Lung microvascular endothelial cell (primary cell): ENCODE measurements at places on chromosomes 16 and 17.
A peak's percentile ranks its signal among the peaks of the same experiment; 100 is the strongest.

- no peak for DNase-seq
Observed at GRCh38 chr16:54934481-54935265, 4.0 kb downstream of the IRX5 start.

DNA sequence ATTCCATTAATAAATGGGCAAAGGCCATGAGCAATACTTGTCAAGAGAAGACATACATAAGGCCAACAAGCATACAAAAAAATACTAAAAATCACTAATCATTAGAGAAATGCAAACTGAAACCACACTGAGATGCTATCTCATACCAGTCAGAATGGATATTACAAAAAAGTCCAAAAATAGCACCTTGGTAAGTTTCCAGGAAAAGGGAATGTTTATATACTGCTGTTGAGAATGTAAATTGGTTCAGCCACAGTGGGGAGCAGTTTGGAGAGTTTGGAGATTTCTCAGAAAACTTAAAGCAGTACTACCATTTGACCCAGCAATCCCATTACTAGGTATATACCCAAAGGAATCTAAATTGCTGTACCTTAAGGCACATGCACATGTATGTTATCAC, 467.7 kb downstream of the CDH11 start:
- DNase-seq = no peak

GRCh38 chr17:29250666-29251065, 4.0 kb downstream of the CRYBA1 start:
- DNase-seq = no peak

DNA sequence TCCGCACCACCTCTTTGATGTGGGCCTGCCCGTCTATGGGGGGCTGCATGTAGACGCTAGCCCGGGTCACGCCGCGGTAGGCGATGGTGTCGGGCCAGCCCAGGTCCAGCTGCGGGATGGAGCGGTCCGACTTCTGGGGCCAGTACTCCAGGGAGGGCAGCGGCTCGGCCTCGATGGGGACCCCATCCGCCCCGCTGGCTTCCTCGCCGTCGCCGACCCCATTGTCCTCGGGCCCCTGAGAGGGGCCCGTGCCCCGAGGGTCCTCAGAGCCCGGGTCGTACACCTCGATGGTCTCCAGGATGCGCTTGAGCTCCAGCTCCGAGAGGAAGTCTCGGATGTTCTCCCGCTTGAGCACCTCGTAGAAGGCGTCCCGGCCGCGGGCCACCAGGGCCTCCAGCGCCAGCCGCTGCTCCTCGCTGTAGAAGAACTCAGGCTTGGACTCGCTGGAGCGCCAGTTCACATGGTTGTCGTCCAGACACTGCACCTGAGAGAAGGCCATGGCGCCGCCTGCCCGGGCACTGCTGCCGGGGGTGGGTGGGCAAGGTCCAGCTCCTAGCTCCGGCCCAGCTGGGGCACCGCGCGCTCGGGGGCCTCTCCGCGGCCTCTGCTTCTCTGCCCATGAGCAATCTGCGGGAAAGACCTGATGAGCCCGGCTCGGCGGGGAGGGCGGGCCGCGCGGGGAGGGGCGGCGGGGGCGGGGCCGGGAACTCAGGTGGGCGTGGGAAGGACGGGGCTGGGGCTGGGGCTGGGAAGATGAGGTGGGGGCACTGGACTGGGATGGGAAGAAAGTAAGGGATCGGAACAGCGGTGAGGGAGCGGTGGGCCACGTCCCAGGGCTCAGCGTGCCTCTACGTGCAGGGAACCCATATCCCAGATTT, 782 bp downstream of the FAM83G start:
- peak; percentile 38 for DNase-seq

- no peak for DNase-seq
Observed at GRCh38 chr16:68517606-68518166, 21.4 kb upstream of the ZFP90 start.

DNA sequence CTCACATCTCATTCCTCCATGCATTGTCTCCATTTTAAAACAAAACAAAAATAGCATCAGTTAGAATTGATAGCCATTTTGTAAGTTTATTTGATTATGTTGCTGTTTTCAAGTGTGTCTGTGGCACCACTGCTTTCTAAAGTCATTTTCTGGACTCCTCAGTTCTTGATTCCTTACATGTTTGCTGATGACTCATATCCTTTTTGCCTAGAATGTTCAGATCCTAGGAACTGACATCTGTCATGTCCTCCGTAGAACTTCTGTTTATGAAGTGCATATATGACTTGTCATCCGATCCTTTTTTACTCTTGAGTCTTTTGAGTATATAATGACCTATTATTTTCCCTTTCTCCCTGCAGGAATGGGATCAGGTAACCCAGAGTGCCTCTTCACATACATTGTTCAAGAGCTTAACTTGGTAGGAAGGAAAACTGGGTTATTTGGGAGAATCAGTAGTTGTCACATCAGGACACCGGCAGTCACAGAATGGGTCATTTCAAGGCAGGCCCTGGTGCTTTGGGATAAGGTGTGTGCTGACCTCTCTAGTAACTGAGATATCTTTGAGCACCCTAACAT, 69.2 kb downstream of the MAP2K4 start:
- peak; percentile 1 for DNase-seq

GRCh38 chr17:78873519-78874340, 29.3 kb downstream of the CEP295NL start:
- peak; percentile 67 for DNase-seq

DNA sequence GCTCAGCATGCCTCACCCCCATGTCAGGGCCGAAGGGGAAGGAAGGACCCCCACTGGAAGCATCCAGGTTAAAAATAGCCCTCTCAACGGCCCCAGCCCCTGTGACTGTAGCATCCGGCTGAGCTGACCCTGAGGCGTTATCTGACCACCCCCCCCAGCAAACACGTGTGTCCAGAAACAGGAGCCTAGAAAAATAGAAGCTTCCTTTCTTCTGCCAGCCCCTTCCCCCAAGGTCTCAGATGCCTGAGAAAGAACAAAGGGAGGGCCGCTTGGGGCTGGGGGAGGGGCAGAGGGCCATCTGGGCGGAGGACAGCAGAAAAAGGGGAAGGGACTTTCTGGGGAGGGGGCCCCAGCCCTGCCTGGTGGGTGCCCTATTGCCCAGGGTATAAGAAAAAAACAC, 55.8 kb downstream of the ACTG1 start:
- peak; percentile 33 for DNase-seq

- no peak for DNase-seq
Observed at GRCh38 chr17:27415120-27415795, 41.0 kb upstream of the KSR1 start.

GRCh38 chr17:72349491-72349995, 228.7 kb downstream of the SOX9 start:
- DNase-seq = no peak

DNA sequence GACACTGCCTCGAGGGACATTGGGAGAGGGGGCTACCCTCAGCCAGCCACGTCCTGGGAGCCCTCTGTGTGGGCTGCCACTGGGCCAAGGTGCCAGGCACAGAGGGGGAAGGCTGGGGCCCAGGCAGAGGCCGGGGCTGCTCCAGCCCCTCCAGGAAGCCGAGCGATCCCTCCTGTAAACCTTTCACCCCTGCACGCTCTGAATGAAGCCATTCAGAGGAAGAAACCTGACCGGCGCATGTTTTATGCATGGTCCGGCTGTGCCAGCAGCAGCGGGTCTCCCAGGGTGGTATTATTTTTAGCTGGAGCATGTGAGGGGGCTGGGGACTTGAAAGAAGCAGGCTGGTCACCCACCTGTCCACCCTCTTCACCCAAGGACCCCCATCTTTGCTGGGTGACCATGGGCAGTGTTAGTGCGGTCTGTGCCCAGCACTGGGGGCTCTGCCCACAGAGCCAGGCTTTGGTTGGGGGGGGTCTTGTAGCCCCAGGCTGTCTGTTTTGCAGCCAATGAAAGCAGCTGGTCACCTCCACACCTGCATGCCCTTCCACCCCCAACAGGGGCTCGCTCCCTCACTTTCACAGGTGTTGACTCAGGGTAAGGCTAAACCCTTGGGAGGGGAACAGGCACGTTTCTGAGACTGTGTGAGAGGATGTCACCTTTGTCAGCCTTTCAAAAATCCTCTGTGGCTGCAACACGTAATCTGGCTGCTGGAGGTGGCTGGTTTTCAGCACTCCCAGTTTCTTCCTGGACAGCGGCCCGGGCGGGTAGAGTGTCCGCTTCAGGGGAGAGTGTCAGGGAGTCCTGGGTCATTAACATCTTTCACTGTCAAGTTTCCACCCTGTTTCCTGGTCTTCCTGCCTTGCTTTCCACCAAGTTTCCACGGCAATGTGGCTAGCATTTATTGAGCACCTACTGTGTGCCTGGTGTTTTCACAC, 77.1 kb upstream of the BRD7 start:
- DNase-seq = no peak
